SHP77 treated with DMSO at 0.1 percent for 48 hours (cell line): ENCODE measurements at places on chromosomes 7 and 10.

DNA sequence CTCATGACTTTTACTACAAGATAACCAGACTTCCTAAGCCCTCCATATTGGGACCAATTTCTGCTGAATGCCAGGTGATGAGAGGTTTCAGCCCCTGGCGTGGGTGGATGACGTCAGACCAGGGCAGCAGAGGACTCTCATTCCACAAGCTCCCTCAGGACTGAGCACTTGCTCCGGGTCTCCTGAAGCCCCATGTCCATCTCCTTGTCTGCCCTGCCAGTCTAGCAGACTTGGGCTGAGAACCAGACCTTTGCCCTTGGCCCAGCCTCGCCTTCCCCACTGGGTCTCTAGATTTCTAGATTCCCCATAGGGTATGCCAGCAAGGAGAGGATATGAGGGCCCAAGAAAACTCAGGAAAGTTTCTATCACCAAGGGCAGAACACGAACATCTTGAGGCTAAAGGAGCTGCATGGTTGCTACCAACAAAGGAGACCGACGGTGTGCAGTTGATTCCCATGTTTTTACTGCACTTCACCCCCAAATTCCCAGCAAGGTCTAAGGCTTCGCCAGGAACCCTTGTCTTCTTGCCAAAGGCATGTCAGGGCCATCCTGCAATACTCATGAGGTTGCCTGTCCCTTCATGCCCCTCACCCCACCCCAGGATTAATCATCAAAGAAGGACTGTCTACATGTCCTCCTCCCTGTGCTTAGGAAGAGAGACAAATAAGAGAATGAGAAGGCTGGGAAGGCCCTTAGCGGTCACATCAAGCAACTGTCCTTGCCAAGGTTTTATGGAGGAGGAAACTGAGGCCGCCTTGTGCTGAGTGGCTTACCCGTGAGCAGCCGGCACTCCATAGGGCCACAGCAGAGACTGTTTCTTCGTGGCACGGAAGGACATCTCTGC is 96.5 kb upstream of the MACROH2A2 start:
- no peak for DNase-seq

DNA sequence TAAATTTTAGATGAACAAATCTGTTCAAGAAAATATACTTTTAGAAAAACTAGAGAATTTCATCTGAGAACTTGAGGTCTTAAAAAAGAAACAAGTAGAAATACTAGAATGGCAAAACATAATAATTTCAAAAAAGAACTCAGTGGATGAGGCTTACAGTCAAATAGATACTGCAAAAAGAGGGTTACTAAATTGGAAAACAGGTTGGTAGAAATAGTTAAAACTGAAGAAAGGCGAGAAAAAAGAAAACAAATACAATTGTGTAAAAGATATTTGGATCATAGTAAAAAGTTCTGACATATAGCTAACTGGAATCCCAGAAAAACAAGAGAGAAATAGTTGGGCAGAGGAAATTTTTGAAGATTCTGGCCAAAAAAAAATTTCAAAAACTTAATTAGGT is 117.6 kb downstream of the HGF start:
- no peak for DNase-seq

DNA sequence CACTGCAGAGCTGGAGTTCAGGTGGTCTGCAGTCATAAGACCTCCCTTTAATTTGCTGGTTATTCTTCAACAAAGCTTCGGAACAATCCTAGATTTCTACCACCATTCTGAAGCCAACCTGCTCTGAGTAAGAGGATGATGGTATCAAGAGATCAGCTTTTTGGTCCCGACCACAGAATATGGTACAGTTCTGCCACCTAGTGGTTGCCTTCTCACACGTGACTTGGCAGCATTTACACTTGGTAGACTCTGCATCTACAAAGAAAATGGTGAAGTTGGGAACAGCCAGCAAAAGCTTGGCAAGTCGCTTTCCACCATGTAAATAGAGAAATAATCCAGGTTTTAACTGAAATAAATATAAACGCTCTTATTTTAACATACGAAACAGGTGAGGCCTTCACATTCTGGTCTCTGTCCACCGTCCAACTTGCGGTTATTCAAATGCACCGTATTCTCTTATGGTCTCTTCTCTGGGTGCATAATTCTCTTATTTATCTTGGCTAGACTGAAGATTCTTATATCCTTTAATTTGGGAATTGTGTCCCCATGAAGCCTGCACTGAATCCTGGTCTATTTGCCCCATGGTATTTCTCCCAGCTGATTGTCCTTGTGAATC is 173.9 kb upstream of the GRM3 start:
- peak; percentile 65 for DNase-seq

GRCh38 chr7:19390795-19391194 is 245.6 kb upstream of the FERD3L start:
- DNase-seq, result peak; percentile 69

DNA sequence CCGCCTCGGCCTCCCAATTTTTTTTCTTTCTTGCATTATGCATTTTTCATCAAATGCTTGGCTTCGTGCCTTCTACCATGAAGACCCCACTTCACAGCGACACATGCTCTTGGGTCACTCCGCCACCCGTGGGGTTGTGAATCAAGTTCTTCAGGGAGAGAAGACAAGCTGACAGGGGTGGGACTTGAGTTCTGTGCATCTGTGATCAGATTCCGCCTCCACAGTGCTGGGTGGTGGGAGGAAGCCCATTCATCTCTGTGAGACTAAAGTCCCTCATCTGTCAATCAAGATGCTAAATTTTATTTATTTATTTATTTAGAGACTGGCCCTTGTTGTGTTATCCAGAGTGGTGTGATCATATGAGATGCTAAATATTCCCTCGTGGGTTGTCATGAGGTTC is 333.0 kb downstream of the DPP6 start:
- no peak for DNase-seq

GRCh38 chr10:128152741-128153580 is 26.7 kb upstream of the MKI67 start:
- DNase-seq, result no peak

GRCh38 chr10:20485554-20485953 is 411.6 kb downstream of the NEBL start:
- no peak for DNase-seq
